ENCODE measurements at places on chromosomes 1 and 21.

GRCh38 chr1:199875856-199876255 lies 151.7 kb upstream of the NR5A2 start:
- DNase-seq = peak; percentile 12

- no peak for DNase-seq
Observed at GRCh38 chr1:17434601-17435000, 4.9 kb downstream of the RCC2 start.

DNA sequence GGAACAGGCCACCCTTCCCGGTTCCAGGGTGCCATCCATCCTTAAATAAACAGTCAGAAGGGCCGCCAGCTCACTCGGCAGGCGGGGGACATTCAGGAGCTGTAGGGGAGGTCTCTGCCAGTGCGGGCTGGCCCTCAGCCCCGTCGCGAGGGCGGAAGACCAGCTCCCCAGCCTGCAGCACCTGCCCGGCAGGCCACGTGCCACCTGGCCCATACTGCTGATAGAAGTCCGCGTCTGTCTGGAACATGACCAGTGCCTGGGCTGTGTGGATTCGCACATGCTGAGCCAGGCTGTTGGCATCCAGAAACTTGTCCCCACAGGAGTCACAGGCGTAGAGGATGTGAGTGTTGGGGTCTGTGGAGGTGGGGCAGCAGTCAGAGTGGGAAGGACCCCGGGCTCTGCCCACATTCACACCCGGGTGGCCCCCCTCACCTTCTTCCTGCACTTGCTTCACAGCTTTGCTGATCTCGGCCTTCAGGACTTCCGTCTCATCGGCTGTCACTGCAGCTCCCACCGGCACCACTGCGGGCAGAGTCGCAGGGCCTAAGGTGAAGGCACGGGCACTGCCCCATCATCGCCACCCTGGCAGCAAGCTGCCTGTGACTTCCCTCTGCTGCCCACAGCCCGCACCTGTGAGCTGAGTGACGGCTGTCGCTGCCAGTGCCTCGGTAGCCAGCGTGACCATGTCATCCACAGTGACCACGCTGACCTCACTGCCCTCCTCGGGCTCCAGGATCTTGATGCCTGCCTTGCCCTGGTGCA lies 33.8 kb downstream of the ZBTB17 start:
- DNase-seq = no peak

DNA sequence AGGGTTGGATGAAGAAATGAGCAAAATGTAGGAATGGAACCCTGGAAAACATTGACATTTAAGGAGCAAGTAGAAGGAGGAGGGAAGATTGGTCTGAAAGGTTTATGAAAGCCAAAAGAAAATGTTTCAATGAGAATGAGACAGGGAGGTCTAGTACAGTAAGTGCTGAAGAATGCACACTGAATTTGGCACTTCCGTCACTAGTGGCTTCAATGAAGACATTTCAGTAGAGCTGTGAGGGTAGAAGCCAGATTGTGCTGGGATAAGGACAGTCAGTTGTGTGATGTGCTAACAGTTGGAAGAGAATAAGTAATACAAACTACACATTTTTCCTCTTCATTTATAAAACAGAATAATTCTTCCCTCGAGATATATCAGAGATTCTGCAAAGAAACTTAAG lies 17.1 kb downstream of the THEM4 start:
- DNase-seq = no peak

DNA sequence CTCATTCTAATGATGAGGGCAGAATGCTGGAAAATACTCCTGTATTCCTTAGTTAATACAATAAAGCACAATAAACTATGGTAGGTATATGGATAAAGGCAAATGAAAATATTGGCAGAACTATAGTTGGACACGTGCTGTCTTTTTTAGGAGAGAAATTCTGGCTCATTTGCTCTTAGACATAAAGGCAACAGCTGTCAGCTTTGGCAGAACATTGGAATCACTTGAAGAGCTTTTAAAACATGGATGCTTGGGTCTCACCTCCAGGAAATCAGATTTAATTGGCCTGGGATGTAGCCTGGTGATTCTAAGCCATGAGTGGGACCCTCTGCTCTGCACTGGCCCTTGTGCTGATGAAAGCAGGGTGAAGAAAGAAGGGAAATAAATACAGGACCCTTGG lies 9.9 kb downstream of the CRP start:
- no peak for DNase-seq

DNA sequence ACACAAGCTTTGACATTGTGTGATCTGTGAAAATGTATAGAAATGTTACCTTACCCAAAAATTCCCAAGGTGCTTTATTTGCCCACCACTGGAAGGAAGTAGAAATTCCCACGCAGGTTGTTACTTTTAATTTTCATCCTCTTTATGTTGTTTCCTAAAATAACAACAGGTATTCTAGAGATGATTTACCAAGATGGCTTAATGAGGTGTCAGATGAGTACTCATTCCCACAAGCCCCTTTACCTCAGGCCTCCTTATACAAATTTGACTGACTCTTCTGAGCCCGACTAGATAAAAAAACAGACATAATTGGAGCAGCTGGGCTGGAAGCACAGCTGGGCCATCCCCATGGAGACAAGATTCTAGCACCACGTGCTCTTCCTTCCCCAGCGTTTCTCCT lies 114.6 kb downstream of the LIPI start:
- no peak for DNase-seq

GRCh38 chr1:244918421-244919319 lies 54.3 kb upstream of the HNRNPU start:
- peak; percentile 80 for DNase-seq

DNA sequence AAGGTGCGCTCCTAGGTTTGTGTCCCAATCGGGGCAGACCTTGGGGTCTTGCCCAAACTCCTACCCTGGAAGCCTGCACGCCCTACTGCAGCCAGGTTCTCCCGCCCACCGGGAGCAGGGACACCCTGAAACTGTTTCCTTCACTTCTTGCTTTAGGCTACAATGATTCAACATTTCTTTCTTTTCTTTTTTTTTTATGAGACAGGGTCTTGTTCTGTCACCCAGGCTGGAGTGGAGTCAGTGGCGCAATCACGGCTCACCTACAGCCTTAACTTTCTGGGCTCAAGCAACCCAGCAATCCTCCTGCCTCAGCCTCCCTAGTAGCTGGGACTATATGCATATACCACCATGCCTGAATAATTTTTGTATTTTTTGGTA lies 75.8 kb downstream of the ITPKB start:
- DNase-seq = no peak

DNA sequence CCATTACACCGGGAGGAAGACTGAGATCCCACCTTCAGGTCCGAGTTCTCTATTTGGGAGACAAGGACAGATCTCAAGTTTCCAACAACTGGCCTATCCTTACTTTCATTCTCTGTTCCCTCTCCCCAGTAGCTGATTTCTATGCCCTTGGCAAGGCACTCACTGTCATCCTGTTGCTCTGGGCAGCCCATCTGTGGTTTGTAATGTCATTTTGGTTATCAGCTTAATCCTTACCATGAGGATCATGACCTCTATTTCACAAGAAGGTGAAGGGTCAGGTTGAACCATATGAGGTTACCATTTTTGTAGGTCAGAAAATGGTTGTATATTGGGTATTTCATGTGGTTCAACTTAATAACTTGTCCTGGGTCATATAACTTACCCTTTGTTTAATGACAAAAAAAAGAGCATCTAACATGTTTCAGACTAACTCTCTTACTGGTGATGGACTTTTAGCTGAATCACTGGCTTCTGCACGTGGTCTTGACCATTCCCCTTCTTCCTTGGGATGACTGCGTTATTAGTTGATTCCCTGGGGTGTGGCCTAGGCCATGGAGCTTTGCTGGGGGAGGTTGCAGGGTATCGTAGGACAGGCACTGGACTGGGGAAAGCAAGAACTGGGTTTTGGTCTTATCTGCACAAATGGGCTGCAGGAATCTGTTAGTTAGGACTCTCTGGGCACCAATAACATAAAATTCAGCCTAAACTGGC lies 120.2 kb downstream of the ACTL8 start:
- DNase-seq = no peak

DNA sequence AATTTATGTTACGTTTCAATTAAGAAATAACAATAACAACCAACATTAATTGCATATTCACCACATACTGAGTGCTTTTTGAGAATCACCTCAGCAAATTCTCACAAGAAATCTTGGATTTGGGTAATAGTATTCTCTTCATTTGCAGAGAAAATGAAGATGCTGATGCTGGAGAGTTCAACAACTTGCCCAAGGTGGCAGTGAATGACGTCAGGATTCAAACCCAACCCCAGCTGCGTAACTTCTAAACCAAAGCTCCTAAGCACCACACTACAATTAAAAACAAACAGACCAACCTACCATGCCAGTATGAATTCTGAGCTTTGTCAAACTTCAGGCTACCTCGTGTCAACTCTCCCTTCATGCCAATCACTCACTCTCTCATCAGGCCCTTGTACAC lies 46.7 kb upstream of the GJB5 start:
- DNase-seq = no peak

DNA sequence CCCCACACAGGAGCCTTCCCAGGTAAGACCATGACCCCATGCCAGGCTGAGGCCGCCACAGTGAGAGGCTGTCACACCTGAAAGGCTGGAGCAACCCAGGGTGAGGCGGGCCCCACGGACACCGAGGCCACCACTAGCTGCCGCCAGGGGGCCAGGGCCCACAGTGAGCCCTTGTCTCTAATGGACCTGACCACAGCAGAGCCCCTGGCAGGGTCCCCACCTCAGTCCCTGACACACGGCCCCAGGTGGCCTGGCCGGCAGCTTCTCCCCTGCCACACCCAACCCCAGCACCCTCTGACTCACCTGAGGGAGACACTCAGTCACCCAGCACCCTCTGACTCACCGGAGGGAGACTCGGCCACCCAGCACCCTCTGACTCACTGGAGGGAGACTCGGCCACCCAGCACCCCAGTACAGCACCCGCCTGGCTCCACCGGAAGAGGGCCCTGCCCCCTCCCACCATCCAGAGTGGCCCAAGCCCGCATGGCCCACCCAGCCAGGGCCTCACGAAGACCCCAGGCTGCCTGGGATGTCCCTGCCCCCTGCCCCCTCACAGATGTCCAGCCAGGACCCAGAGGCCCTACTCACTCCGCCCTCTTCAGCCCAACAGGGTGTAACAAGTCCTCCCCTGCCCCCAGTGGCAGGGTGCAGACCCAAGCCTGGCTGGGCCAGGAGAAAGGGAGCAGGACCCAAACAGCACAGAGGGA lies 4.4 kb downstream of the DVL1 start:
- peak; percentile 46 for DNase-seq

DNA sequence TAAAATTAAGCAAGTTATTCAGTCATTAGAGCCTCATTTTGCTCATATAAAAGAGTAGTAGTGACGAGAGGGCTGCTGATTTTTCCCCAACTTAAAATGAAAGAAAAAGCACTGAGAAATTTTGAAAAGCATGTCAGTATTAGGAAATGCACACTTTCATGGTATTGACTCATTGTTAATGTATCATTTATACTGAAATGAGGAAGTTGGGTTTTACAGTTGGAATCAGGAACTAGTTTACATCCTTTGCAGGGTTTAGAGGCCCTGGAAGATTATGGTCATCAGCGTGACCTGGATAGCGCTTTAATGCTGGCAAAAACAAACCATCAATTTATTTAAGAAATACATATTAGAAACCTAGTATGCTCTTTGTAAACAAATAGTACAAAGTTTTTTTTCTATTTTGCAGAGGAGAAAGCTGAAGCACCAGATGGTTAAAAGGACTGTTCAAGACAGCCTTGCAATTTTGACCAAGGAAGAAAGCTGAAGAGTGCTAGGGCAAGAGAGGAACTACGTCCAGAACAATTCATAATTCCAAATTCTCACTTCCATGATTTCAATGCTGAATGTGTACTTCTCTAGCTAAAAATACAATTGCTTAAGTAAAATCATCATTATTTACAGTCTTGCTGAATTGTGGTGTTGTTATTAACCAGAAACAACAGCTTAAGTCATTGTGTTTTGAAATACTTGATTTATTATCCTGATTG lies 94.8 kb upstream of the SGIP1 start:
- peak; percentile 64 for DNase-seq

- no peak for DNase-seq
Observed at GRCh38 chr1:112396653-112397471, 848 bp downstream of the CTTNBP2NL start.

- DNase-seq = no peak
Observed at GRCh38 chr1:179744401-179745130, 1.5 kb downstream of the FAM163A start.

DNA sequence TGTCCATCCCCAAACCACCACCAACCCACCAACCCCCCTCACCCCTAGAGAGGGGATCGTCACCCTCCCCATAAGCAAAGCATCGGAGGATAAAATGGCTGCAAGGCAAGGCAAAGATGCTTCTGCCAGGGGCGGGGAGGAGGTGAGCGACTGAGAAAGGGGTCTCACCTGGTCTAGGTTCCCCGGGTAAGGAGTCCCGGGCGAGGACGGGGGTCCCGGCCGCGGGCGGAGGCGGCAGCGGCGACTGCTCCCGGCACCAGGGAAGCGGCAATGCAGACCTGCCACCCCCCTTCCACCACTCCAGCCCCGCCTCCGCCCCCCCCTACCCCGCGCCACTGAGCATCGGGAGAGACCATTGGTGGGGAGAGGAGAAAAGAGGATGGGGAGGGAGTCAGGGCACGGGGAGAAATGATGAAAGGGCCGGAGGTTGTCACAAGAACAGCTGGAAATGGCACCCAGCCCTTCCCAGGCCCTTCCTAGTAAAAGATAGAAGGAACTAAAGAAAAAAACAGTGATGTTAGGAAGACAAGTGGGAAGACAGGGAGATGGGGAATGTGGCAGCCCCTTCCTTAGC lies at the start of gene SV2A:
Gene SV2A (minus strand): TSS at position 274 of the 574 bp plus-strand sequence. CDS start 4,004 bp downstream, outside the sequence.
- DNase-seq = no peak

GRCh38 chr1:80594013-80594412 lies 1206.7 kb upstream of the ADGRL2 start:
- DNase-seq = no peak

- DNase-seq = no peak
Observed at GRCh38 chr1:163588796-163589195, 267.0 kb downstream of the NUF2 start.

Data from suppressor macrophage (primary cell).